ENCODE measurements at places on chromosomes 1 and 21.

DNA sequence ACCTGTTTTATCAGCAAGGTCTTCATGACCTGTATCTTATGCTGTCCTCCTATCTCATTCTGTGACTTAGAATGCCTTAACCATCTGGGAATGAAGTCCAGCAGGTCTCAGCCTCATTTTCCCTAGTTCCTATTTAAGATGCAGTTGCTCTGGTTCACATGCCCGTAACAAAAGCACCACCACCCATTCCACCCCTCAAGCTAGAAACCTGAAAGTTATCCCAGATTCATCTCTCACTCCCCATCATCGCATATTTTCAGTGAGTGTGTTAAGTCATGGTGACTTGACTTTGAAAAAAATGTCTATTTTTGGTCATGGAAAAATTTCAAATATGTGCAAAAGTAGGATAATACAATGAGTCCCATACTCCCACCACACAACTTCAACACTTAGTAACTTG, 11.7 kb downstream of the HMGN2 start:
- DNase-seq, result no peak

DNA sequence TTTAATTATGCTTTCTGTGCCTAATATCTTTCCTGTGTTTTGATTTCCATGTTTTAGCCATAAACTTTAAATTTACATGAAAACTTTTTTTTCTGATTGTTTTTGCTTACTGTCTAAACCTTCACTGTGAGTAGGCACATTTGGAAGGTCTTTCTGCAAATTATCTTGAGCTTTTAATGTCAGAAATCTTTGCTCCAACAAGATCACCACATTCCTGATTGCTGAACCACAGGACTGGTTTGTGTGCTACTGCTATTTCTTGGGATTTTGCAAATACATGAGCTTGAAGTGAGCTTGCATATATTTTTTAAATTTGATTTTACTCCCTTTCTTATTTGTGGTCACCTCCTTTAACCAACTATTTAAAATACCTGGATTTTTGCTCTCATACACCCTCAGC, 61.3 kb downstream of the PTBP2 start:
- no peak for DNase-seq

DNA sequence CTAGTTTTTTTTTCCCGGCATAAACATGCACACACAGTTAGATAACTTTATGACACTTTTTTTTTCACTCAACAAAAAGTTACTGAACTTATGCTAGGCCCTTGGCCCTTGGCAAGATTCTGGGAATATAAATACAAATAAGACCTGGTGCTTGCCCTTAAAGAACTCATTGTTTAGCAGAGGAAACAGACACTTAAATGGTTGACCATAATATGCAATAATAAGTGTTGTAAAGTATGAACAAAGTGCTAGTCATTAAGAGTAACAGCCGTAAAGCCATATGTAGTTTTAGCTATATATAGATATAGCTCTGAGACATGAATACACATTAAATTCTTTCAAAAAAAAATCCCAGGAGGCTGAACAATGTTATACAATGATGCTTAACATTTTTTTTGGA, 198.3 kb downstream of the CYYR1 start:
- DNase-seq, result no peak

GRCh38 chr1:4636644-4637380, 17.6 kb upstream of the AJAP1 start:
- DNase-seq, result peak; percentile 29

DNA sequence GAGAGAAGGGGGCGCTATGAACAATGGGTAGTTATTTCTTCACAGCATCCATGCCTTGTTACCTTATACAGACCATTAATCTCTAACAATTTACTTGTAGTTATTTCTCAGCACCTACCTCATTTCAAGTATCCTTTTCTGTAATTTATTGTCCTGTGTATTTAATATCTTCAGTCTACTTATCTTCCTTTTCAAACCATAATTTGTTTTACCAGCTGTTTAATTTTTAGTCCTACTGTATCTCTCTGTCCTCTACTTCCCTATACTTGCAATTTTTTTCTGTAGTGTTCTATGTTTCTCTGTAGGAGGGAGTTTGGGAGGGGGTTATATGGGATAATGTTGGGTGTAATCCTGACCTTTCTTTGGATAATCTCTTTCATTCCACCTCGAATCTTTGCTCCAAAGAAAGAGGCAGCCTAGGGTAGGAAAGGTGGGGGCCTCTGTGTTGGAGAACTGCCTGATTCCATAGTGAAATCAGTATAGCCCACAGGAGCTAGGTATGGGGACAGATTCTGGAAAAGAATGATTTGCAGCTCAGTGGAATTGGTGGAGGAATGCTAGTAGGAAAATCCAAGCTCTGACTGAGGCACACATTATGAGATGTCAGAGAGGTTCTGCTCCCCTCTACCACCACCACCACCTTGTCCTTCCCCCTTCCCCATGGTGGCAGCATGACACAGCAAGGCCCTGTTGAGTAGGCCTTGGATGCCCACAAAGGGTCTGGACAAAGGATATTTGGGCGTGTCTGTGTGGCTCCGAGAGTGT, 642 bp downstream of the MLLT11 start:
- DNase-seq, result peak; percentile 71

GRCh38 chr1:170664828-170665612, 1.1 kb downstream of the PRRX1 start:
- peak; percentile 67 for DNase-seq

- no peak for DNase-seq
Measured at GRCh38 chr21:19011451-19011850, 607.9 kb upstream of the TMPRSS15 start.

- no peak for DNase-seq
Measured at GRCh38 chr1:24996983-24997893, 67.2 kb upstream of the RUNX3 start.

DNA sequence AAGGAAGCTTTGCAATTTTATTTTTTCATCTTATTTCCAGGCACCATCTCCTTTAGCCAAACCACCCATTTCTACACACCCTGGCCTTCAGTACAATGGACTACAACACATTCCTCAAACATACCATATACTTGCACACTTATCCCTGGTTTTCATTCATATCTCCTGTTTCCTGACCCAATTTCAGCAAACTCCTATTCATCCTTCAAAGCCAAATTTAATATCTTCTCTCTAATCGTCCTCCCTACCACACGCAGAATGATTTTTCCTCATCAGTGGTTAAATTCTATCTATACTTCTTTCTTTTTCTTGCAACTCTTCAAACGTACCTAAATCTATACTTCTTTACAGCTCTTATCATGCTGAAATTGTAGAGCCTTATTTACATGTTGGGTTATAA, 2.9 kb downstream of the DENND2C start:
- DNase-seq, result no peak

DNA sequence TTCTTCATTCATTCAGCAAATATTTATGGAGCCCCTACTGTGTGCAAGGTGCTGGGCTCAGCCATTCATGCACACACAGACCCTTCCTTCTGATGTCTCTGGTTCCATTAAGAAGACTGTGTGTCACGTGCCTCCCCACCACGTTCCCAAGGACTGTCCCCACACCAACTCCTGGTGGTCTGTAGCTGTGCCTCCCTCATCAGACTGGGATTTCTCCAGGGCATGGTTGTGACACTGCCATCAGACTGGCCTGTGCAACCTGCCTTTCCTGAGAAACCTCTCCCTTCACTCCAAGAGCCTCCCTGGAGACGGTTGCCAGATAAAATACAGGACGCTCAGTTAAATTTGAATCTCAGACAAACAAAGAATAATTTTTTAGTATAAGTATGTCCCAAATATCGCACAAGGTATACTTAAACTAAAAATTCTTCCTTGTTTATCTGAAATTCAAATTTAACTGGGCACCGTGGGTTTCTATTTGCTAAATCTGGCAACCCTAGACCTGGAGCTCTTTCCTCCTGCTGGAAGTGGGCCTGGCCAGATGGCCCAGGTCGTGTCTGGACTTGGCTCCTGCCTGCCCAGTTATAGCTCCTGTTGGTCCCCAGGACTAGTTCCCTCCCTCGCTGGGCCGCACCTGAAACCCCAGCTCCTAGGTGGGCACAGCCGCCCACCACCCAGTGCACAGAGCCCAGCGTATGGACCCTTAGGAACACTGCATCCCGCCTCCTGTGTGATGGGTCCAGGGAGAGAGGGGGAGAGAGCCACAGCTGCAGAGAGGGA, 76.9 kb downstream of the RAP1GAP start:
- no peak for DNase-seq

DNA sequence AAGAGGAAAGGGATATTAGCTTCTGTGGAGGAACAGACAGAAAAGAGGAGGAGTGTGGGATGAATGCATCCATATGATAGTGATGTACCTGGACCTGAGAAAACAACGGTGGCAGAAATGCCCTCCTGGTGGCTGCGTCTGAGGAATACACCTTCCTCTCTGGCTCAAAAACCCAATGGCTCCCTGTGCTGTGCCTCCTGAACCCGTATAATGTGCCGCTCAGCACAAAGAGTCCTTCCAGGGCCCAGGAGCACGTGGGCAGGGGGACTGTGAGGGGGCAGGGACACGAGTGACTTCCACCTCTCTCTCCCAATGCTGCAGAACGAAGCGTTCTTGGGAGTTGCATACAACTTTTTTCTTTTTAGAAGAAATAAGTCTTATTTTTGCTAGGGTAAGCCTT, 31.2 kb downstream of the IRF2BP2 start:
- DNase-seq, result no peak

GRCh38 chr1:197451381-197451780, 183.3 kb downstream of the CRB1 start:
- no peak for DNase-seq
